ENCODE measurements at places on chromosomes 6 and 20. TPM values are rescaled to one million over a fixed set of nuclear protein-coding genes. Genes with fewer than 3 reads are reported as not detected.

Gene TENT5A
- total RNA-seq: 0.76 TPM

Gene ERVFRD-1
- 0.16 TPM for total RNA-seq

Gene LST1
- total RNA-seq: 0.32 TPM

Gene HAO1
- total RNA-seq: not detected

Gene MEP1A
- not detected for total RNA-seq

Gene HMGN3
- total RNA-seq: 58.7 TPM

Gene MYL9
- 4.3 TPM for total RNA-seq

Gene HRH3
- total RNA-seq: not detected

Gene THBS2
- total RNA-seq: 5.7 TPM

Gene STX16
- total RNA-seq: 20.2 TPM

Gene SLC13A3
- total RNA-seq: 0.13 TPM

Gene TTBK1
- 0.06 TPM for total RNA-seq

Gene LY86
- not detected for total RNA-seq

Gene RPP21
- 18.3 TPM for total RNA-seq

Gene SIRPB1
- 0.16 TPM for total RNA-seq

Gene CALHM4
- total RNA-seq: 0.25 TPM

Gene PTP4A1
- 64.6 TPM for total RNA-seq

Gene MYMX
- 0.31 TPM for total RNA-seq

Gene SMIM29
- total RNA-seq: 13.7 TPM

Gene ELOVL2
- total RNA-seq: not detected

Gene PPP1R3G
- 0.16 TPM for total RNA-seq

Gene SEMG1
- not detected for total RNA-seq

Gene KPNA5
- 12.3 TPM for total RNA-seq

Gene CRISP3
- total RNA-seq: not detected

Gene C6orf118
- total RNA-seq: not detected

Gene PTCRA
- total RNA-seq: not detected

Gene PDRG1
- 6.9 TPM for total RNA-seq

Gene FAXC
- total RNA-seq: 0.81 TPM

Gene ACTL10
- 1.6 TPM for total RNA-seq

Gene CARMIL1
- 6.8 TPM for total RNA-seq

Gene MAPK13
- total RNA-seq: 5.0 TPM

Gene TMC2
- total RNA-seq: not detected

Gene WFDC2
- not detected for total RNA-seq

Gene ADGRB3
- total RNA-seq: not detected

Gene ENPP5
- not detected for total RNA-seq

Gene SLC17A3
- total RNA-seq: not detected

Gene HNF4A
- total RNA-seq: under 0.01 TPM

Gene OLIG3
- total RNA-seq: not detected

Gene SRC
- 0.81 TPM for total RNA-seq

Gene DCDC2
- total RNA-seq: under 0.01 TPM

Gene OR12D3
- not detected for total RNA-seq

Gene TRDN
- not detected for total RNA-seq

Gene CCDC170
- total RNA-seq: under 0.01 TPM

Gene GCM1
- total RNA-seq: not detected

Gene HLA-DOB
- total RNA-seq: not detected

Gene NR2E1
- total RNA-seq: not detected

Gene FOXQ1
- total RNA-seq: not detected

Gene DLK2
- 1.1 TPM for total RNA-seq

Gene TNFRSF6B
- total RNA-seq: 28.5 TPM

Data from bladder microvascular endothelial cell (primary cell).